ENCODE measurements at places on chromosomes 11 and 22.

DNA sequence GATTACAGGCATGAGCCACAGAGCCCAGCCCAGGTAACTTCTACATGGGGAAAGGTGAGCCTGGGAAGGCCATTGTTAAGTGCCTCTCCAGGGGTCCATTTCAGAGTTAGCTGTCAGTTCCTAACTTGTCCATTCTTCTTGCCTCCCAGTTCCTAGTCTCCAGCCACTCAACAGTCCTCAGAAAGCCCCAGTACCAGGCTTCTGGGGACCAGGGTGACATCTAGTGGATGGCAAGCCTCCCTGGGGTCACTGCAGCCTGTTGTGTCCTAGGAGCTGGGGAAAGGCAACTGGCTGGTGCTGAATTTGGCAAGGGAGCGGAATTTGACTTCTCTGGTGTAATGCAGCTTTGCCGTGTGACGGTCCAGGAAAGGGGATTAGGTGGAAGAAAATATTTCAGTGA, 2.1 kb downstream of the LGALS12 start:
- peak; percentile 24 for DNase-seq

DNA sequence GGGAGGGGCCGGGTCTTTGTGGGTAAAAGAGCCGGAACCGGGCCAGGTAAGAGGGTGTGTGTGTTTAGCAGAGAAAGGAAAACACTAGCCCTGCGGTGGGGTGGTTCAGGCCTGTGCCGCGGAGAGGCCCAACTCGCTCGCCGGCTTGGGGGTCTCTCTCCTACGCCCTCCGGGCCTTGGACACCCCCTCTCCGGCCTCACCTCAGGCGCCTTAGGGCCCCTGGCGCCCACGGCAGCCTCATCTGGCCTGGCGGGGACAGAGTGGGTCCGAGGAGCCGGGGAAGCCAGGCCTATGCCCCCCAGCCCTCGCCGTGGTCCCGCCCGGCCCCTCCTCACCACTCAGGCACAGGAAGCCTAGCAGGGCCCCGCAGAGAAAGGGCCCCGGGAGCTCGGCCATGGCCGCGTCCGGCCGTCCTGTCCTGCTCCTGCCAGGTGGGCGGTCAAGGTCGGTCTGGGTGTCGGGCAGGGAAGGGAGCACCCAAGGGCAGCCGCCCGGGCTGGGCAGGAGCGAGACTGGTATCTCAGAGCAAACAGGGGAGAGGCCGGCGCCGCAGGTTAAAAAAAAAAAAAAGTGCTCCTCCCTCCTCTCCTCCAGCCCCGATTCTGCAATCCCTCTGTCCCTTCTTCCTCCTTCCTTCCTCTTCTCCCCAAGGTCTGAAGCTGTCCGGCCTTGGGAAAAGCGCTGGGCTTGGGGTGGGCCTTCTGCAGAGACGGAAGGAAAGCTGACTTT, at the start of gene VSIG2:
Gene VSIG2, minus strand, starts transcription at position 515 of the 730 bp plus-strand sequence. Its CDS starts 118 bp downstream, at position 397.
- DNase-seq = no peak

DNA sequence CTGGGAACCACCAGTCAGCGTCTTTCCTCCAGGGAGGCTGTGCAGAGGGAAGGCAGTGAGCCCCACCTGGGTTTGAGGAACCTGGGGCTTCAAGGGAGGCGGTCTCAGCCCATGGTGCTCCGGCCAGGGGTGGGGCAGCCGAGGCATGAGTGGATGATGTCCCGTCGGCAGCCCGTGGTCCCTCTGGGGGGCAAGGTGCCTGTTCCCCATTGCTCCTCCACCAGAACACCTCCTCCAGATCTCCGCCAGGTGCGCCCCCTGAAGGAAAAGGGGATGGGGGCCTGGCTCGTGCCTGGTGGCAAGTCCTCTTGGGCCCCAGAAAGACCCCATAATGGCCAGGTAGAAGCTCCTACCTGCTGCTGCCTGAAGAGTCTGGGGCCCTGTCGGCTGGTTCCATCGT, 94.1 kb downstream of the KCNQ1 start:
- no peak for DNase-seq

GRCh38 chr11:33704240-33705002, 3.8 kb upstream of the C11orf91 start:
- no peak for DNase-seq

DNA sequence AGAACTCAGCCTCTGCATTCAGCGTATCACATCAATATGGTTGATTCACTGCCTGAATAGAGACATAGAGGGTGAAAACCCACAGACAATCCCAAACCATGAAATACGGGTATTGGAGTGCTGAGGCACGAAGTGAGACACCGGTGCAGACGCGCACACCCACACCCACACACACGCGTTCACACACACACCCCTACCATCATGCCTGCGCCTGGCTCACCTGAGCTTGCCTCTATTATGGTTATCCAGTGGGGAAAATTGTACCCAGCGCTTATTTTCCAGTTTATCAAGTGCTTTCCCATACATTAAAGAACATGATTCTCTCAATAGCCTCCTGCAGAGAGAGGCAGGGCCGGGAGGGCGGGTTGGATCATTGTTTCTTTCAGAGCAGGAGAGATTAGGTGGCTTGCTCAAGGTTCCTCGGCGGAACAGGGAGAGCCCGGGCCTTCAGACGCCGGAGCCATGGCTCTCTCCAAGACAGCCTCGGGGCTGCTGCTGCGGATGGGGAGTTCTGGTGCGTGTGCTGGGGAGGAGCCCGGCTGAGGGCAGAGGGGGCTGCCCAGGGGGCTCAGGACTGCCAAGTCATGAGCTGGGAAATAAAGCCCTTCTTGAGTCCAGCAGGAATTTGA, 78.9 kb upstream of the THY1 start:
- no peak for DNase-seq

DNA sequence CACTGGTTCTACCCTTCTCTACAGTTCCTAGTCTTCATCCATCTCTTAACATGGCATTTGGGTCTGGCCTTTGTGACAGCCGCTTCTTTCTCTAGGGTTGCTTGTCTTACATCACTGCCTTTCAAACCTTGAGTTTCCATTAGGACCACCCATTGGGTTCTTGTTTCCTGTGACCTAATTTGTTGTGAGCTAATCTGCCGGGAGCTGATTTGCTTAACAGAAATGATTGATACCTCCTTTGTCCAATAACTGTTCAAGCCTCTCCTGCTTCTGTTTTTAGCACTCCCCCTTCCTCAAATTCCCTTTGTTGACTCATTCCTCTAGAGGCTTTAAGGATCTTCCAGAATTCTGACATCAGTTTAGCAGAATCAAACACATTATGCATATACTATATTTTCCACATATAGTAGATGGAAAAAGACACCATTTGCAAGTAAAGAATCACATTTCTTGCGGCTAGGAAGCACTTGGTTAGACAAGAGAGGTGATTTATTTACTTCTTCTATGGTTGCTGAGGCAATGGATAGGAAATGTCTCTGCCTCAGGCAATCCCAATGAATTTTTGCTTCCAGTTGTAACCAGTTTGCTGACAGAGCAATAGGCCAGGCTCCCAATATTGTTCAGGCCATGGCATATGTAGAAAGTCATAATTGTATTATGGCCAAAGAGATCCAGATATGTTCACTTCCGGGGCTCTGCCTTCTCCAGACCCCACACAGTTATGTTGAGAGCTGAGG, 130.7 kb downstream of the SNX19 start:
- DNase-seq = peak; percentile 54

DNA sequence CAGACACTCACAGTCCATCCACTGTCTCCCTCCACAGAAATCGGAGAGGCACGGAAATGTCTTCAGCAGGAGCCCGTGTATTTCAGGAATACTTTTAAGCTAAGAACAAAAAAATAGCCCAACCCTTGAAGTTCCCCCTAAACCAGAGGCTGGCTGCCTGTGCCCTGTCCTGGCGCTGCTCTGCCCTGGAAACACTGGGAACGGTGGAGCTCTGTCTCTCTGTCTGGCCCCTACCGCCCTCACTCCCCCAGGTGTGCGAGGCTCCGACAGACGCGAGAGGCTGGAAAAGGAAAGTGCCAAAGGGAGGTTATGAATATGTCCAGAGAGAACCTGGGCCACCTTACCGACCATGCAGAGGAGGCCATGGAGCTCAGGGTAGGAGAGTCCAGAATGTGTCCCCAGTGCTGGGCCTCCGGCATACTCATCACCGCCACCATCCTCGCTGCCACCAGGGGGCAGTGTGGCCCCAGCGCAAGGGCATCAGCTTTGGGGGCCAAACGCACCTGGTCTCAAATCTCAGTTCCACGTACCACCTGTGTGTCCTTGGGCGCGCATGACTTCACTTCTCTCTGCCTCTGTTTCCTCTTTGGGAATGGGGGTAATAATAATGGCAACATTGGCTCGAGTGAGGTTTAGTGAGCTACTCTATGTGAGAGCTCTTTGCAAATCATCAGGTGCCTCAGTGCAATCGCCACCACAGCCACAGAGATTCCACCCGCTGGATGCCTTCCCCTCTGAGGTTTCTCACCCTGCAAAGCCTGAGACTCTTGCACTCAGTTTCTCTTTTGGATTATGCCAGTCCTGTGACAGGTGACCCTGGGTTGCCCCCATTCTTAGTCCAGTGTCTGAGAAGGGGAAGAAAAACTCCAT, 10.4 kb upstream of the SLCO2B1 start:
- DNase-seq = peak; percentile 10

GRCh38 chr11:43944761-43945311, 2.4 kb downstream of the C11orf96 start:
- DNase-seq = no peak

DNA sequence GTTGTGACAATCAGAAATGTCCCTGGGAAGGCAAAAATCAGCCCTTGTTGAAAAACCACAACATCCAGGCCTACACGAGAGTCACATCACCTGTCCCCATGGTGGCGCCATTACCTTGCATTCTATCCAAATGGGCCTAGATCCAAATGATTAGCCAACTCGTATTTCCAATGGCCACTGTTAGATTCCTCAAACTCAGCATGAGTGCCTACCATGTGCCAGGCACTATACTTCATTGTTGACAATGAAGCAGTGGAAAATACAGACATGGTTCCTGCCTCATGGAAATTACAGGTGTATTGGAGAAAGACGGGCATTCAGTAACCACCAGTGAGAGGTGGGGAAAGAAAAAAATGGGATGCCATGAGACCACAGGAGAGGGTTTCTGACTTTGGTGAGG, 29.8 kb upstream of the CREB3L1 start:
- DNase-seq = no peak

- DNase-seq = no peak
Measured at GRCh38 chr22:36274531-36274930, 21.6 kb downstream of the APOL1 start.

GRCh38 chr11:119192111-119192510, 6.8 kb downstream of the NHERF4 start:
- DNase-seq = no peak

DNA sequence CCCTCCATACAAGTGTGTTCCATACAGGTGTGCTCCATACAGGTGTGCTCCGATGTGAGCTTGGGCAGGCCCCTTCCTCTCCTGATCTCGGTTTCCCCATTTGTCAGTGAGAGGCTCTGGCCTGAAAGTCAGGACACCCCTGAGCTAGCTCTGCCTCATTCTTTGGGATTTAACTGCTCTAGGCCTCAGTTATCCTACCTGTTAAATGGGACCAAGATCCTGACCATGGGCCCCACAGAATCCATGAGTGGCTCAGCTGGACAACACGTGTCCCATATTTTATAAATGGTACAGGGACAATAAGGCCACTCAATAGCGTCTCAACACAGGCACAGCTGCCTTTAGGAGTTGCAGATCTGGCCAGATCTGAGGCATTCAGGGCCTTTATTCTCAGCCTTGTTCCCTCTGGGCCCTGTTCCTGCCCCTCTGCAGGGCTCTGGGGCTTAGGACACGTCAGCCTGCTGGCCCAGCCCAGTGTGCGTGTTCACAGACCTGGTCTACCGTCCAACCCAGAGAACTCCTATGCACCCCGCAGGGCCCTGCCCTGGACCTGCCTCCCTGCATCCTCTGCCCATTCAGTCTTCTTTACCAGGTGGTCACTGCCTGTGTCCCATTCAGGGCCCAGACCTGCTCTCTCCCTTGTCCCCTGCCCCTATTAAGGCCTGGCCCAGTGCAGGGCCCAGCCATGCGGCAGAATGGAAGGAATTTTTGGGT, 18.9 kb upstream of the IGLL1 start:
- no peak for DNase-seq

- no peak for DNase-seq
Measured at GRCh38 chr11:102807921-102808320, 10.0 kb upstream of the MMP1 start.

DNA sequence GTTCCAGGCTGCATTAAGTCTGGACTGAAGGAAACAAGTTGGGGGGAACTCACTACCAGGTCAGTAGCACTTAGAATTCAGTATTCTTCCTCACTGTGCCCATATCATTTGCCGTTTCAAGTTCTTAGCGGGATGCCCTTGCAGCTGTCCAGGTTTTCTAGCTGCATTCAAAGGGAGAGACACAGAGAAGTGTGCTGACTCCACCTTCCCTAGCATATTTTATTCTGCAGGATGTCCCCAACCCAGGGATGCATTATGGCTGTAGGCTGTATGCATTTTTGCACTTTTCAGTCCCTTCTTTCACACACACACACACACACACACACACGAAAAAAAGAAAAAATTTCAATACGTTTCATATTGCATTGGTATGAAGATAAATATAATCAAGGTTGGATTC, 35.8 kb upstream of the MAPK1 start:
- no peak for DNase-seq

DNA sequence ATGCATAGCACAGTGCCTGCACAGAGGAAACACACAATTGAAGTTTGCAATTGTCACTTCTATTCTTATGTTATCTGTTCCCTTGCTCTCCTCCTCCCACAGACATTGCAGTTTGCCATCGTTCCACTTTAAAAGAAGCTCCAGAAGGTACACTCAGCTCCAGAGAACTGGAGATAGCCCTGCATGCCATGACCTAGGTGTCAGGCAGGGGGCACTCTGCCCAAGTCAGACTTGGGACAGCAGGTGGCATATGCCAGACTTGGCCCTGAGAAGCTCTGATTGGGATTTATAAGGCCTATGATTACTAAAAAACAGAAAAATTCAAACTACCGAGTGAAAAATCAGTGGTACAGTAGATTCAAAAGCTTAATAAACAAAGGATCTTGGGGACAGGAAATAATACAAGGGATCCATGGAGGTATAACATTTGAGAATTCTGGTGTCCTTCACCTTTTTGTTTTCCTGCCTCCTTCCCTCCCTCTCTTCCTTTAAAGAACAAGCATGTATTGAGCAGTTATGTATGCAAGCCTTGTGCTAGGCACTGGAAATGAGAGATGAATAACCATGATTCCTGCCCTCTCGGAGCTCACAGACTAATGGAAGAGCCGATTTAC, 40.0 kb downstream of the TENM4 start:
- peak; percentile 42 for DNase-seq

GRCh38 chr11:124123622-124124021, 8.4 kb downstream of the VWA5A start:
- no peak for DNase-seq

DNA sequence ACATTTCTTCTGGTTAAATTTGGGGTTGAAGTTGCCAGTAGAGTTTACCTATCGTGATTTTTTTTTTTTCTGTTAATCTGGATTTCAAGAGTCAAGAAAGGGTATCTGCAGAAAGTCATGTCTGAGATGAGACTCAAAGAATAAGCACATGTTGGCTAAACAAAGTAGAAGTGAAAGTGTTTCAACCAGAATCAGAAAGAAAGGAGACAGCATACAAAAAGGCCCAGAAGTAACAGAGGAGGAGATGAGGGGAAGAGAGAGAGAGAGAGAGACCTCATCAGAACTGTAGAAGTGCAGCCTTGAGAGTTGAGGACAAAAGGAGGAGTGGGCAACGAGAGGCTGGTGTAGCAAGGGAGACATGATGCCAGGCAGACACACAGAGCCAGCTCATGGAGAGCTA, 54.9 kb downstream of the SVIP start:
- DNase-seq = no peak

- DNase-seq = no peak
Measured at GRCh38 chr11:27212248-27212780, 150.7 kb downstream of the CCDC34 start.

- no peak for DNase-seq
Measured at GRCh38 chr11:107801641-107802040, 56.9 kb downstream of the SLC35F2 start.

GRCh38 chr11:86610559-86611341, 61.7 kb downstream of the ME3 start:
- DNase-seq = no peak
